ENCODE measurements at places on chromosomes 12 and 14.

DNA sequence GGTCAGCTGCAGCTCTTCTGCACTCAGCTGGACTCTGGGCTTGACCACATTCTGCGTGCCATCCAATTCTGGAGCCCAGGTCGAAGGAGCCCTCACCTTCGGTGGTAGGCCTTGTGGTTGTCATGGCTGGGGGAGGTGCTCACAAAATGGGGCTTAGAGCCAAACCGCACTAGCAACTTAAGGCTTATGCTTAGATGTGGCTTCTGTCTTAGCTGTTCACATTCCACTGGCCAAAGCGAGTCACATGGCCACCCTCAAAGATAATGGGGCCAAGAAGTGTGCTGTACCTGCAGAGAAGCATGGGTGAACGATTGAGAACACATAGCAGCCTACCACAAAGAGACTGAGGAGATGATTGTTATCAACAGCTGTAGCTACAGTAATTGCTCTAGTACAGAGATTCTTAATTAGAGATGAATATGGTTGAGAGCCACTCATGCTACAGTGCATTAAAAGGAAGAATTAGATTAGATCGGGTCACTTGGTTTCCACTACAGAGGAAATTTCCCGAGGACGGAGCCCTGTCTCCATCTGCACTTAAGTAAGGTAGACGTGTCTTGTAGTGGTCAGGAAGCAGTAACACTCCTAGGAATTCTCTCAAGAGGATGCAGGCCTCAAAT lies 334.6 kb upstream of the FKBP4 start:
- DNase-seq = no peak

DNA sequence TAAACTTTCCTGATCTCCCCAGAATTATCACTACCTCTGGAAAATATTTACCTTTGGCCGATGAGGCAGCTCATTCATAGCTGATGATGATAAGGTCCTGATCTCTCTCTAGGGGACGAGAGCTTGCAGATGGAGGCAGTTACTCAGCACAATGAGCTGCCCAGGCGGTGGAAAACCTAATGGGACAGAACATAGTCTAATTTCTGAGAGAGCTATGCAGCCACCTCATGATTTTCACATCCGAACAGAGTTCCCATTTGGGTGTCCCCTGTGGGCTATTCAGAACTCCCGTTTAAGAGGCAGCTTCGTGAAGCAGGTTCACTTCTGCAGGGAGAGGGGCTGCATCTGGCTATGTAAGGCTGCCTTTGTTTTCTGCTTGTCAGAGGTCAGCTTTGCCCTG lies 724.6 kb upstream of the TMEM132C start:
- DNase-seq = no peak

DNA sequence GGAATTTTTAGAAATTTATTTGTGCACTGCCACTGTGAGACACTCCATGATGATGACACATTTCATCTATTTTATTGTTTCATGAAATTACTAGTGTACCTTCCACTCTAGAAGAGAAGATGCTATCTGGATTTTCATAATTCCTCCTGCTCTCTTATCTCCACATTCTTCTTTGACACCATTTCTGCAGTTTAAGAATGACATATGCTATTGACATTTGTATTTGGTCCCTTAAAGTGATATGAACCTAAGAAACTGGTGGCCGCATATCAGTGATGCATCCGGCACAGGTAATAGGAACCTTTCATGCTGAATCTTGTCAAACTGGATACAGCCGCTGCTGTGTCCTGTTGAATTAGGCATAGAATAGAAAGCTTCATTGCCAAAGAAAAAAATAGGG lies 696.3 kb downstream of the TMEM121 start:
- no peak for DNase-seq

GRCh38 chr12:109765446-109765810 lies 51.8 kb downstream of the FAM222A start:
- DNase-seq = no peak

DNA sequence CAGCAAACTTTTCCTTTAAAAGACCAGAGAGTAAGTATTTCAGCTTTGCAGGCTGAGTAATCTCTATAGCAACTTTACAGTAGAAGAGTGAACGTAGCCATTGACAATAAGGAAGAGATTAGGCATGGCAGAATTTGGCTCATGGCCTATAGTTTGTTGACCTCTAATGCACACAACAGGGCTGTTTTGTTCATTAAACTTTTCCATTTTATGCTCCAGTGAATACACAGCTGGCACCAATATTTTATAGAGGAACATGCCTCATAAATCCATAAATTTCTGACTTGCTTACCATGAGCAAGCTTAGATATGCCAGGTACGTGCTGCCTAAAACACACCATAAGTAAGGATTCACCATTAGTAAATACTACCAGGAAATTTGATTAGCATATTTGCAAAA lies 609.0 kb upstream of the STXBP6 start:
- DNase-seq = no peak

GRCh38 chr14:68413509-68413908 lies 379.4 kb downstream of the ZFP36L1 start:
- DNase-seq = no peak

GRCh38 chr14:99734406-99735051 lies 50.4 kb downstream of the CYP46A1 start:
- DNase-seq = no peak

GRCh38 chr12:40946612-40947194 lies 241.4 kb upstream of the PDZRN4 start:
- DNase-seq = no peak

- no peak for DNase-seq
Observed at GRCh38 chr12:106878804-106879203, 76.9 kb upstream of the TMEM263 start.

DNA sequence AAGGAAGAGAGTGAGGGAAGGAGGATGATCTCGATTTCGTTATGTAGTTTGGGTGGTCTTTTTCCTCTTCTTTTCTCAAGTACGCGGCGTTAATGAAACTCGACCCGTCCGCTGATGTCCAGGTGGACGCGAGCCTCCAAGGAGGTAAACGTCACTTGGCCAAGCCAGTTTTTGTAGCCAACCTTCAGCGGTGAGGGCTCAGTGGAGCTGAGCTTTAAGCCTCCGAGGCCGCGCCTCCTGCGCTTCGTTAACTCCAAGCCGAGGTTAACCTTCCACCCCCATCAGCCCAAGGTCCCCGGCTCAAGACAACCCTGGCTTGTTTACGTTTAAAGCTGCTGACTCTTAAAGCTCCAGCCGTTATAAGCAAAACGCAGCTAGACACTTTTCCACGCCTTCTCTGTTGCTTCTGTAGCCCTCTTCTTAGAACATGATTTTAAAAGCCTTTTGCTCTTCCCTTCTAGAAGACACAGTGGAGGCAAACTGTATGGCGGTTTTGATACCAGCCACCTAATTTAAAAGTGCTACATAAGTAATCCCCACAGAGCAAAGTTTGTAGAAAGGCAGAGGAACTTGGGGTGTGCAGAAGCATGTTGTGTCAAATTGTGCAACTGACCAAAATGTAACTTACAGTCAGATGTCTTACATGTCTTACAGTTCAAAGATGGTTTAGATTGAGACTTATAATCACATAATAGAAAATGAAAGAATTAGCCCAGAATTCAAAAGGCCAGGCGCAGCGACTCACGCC lies 923 bp upstream of the ITPR2 start:
- no peak for DNase-seq

DNA sequence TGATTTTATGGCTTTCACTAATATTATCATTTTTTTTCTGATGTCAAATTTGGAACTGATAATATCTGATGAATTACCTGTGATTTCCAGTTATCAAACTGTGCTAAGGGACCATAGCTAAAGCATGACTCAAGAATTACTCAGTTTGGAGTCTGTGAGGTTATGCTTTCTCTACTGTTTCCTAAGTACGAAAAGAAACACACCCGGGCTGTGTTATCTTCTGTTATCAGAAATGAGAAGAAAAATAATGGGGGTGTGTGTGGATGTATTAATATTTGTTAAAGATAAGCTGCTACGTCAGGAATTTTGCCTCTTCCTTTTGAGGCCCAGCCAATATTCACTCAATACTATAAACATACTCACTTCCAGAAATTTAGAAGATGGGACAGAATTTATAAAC lies 1401.9 kb upstream of the FLRT2 start:
- DNase-seq = no peak

GRCh38 chr12:77102691-77103090 lies 37.3 kb upstream of the E2F7 start:
- DNase-seq = no peak

DNA sequence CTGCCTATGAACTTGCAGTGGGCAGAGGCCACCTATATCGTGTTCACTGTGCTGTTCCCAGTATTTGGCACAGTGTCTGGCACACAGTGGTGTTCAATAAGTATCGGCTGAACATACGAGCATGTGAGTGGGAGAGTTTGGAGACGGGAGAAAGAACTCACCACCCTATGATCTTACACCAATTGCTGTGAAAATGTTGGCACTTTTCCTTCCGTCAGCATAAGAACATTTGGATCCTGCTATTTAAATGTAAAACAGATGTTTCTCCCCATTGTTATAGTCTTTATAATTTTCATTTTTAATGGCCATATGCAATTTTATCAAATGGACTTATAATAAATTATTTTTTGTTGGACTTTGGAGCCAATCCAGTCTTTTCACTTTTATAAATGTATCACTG lies 144.4 kb downstream of the EFCAB11 start:
- no peak for DNase-seq
